ENCODE measurements at places on chromosomes 13 and 19.

DNA sequence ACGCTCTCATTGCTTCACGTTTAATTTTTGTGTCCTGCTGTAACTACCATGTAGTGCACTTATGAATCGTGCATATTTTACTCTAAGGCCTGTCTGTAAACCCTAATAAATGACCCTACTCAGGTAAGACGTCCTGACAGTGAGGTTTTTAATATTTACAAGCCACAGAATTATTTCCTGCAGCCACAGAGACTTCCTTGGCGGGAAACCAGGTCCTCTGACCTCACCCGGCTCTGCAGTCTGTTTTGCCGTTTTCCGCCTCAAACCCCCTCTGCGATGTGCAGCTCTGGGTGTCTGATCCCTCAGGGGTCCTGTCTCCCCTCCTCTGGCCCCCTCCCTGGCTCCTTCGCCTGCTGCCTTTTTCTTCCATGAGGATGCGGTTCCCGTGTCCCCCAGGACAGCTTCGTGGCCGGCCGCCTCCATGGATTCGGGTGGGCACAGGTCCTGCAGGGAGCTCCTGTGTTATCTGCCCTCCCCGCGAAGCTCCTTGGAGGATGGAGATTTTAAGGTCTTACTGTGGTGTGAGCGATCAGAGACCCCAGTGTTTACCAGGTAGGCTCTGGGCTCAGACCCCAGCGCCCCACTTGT, 66.3 kb downstream of the MCF2L start:
- DNase-seq: no peak

DNA sequence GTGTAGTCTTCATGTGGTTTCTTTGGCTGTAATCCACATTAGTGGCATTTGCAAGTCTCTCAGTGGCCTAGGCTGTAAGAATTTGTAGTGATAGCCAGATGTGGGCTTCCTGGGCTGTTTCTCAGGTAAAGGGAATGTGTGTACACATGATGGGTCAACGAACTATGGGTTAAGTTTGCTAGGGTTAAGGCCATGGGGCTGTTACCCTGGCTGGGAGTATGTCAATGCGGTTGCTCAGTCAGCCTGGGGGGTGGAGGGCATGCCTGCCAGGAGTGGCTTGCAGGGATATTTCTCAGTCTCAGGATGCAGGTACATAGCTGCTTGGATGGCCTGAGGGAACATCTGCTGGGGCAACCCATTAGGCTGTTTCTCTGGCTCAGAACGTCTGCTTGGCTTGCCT, 13.4 kb downstream of the CYSLTR2 start:
- DNase-seq: no peak

DNA sequence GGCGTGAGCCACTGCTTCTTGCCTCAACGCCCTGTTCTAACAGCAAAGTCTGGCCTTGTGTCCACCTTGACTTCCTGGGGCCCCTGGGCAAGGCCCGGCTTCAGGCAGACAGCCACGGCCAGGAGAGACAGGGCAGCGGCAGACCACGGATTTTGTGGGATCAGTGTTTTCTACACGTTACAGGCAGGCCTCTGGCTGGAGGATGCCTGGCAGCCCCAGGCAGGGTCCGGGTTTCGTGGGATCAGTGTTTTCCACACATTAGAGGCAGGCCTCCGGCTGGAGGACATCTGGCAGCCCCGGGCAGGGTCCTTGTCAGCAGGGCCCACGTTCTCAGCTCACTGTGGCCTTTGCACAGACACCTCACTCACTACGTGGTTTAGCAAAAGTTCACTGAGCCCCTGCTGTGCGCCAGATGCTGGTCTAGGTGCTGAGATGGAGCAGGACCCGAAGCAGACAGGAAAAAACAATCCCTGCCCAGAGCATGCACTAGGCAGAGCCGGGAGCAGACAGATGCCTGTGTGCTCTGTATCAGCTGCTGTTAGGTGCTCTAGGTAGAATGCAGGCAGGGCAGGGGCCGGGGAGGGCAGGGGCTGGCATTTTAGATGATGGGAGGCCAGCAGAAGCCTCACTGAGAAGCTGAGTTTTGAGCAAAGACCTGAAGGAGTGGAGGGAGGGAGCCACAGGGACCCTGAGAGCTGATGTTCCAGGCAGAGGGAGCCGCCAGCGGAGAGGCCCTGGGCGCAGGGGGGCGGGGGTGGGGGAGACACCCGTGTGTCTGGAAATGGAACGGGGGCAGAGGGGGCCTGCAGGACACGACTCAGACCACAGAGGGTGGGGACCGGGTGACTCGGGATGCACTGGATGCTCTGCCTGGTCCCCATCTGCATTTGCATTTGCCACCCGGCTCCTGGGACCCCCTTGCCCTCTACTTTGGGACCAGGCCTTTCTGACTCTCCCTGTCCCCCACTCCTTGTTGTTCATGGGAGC, 25.0 kb upstream of the NCCRP1 start:
- DNase-seq: no peak

DNA sequence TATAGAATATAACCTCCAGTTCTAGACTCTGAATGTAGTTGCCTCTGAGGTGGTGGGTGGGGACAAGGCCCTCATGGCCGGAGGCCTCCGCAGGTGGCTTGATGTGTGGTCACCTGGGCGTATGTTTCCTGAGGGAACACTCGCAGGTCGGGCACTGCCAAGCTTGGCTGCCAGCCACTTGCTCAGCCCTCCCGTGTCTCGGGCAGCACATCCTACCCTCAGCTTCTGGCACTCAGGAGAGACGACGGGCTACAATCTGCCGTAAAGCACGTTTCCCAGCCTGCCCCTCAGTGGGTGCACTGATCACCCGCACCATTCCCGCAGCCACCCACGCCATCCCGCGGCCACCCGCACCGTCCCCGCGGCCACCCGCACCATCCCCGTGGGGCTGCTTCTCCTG, 15.2 kb downstream of the THOP1 start:
- no peak for DNase-seq

DNA sequence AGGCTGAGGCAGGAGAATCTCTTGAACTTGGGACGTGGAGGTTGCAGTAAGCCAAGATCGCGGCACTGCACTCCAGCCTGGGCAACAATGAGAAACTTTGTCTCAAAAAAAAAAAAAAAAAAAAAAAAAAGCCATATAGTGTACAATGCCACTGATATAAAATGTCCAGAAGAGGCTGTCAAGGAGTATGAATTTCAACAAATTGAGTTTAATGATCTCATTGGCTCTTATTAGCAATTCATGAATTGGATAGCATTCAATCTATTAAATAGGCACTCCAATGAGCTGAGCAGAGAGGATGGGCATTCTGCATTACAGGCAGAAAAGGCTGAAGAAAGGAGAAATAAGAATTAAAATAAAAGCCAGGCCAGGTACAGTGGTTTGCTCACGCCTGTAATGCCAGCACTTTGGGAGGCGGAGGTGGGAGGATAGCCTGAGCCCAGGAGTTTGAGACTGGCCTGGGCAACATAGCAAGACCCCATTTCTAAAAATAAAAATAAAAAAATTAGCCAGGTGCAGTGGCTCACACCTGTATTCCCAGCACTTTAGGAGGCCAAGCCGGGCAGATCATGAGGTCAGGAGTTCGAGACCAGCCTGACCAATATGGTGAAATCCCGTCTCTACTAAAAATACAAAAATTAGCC, 757 bp upstream of the LMNB2 start:
- DNase-seq: no peak

- no peak for DNase-seq
Measured at GRCh38 chr19:17475541-17476115, 5.3 kb downstream of the SLC27A1 start.

DNA sequence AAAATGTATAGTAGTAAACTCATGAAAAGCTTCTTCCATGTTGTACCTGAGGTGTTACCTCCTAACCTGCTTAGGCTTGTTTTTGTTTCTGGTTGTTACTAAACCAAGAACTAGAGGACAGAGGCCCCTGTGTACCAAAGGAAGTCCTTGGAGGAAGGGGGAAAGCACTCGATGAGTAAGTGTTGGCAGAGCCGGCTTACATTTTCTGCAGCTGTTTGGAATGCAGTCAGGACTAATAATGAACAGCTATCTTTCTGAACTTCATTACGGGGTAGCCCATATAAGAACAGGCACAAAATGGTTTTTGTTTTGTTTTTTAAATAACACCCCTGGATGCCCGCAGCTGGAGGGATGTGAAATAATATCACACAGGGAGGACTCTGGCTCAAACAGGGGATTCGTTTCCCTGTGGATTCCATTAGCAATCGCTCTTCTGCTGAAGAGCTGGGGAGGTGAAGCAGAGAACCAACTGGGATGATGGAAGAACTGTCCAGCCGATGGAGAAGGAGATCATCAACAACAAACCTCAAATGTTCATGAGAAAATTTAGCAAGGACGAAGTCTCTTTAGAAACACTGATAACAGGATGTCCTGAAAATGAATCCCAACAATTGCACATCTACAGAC, 214.2 kb upstream of the MAB21L1 start:
- DNase-seq: peak; percentile 1

DNA sequence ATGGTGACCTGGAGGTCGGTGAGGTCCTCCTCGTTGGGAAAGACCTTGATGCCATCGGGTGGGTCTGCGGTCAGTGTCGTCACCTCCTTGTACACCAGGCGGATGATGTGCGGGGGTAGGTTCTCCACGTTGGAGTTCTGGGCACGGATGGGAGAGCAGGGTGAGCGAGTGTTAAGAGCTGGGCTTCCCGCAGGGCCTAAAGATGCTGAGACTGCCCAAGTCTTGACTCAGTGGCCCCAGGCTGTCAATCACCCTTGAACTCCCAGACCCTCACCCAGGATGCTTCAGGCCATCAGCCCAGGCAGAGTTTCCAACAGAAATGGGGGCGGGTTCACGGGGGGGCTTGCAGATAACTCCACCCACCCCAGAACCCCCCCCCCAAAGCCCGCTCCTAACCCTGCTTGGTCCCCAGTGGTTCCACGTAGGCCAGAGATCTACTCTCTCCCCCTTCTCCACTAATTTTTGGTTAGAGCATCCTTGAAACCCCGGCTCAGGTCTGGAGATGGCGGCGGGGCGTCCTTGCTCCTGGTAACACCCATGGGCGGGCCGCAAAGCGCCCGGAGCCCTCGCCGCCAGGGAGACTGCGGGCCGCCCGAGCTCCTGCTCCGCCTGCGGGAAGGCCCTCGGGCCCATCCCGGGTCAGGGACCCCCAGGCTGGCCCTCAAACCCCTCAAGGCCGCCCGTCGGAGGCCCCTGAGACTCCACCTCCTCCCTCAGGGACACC, 600 bp downstream of the UBE2S start:
- DNase-seq: peak; percentile 33

DNA sequence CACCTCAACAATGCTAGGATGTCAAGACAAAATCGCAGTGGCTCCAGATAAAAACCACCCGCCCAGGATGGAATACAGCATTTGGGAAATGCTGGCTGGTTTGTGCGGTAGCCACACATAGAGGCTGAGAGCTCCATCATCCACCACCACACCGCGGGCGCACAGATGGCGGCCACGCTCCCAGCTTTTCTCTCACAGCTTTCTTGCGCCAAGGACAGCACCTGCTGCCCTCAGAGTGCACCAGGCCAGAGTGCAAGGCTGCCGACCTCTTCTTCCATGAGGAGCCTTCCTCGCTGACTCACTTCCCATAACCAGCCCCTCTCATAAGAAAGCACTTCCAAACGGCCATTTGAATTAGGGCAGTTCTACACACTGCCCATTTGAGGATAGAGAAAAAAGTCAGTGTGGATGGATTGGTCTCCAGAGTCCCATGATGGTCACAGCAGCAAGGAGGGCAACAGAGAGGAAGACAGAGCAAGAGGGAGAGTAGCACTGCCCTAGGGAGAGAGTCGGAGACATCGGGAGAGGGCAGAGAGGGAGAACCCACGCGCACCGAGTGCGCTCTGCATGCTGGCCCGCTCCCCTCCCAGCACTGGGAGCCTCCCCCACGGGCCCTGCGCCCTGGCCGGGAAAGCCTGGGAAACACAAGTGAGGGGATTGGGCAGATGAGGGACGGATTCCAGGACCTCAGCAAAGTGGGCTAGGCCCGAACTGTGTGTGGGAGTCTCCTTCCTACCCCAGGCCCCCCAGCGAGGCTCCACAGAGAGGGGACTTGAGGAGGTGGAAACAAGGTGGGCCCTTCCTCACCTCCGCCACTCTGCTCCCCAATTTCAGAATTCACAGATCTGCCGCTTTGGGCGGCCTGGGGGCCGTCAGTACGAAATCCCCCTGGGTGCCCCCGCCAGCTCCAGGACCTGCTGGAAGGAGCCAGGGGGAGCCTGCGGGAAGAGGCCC, 156.9 kb downstream of the USP12 start:
- DNase-seq: no peak

- peak; percentile 12 for DNase-seq
Measured at GRCh38 chr19:39568604-39569003, 28.6 kb upstream of the EID2 start.

- DNase-seq: no peak
Measured at GRCh38 chr19:33557196-33557595, 35.6 kb upstream of the PEPD start.

- DNase-seq: no peak
Measured at GRCh38 chr19:15197942-15198341, 2.9 kb downstream of the NOTCH3 start.

GRCh38 chr19:47481460-47482052, 2.5 kb downstream of the KPTN start:
- no peak for DNase-seq

- DNase-seq: no peak
Measured at GRCh38 chr19:7902796-7903243, 857 bp upstream of the MAP2K7 start.
